Activated CD4-positive, alpha-beta memory T cell treated with anti-CD3 and anti-CD28 coated beads for 36 hours (primary cell): ENCODE measurements at places on chromosomes 11 and 22. TPM values are rescaled to one million over a fixed set of nuclear protein-coding genes. Genes with fewer than 3 reads are reported as not detected.

The CNIH2 gene
- total RNA-seq: 0.39 TPM

The TMEM191B gene
- total RNA-seq: not detected

The NTM gene
- not detected for total RNA-seq

The PRR33 gene
- not detected for total RNA-seq

GRCh38 chr11:126280595-126280994 is 2.3 kb upstream of the TIRAP start:
- H3K27ac ChIP-seq: peak overlapping the region; percentile 38
- no peak overlapping the region for H3K4me3 ChIP-seq
- DNase-seq: no peak
- peaks cover 37% of the 10 kb centered on the region for H3K4me1 ChIP-seq

DNA sequence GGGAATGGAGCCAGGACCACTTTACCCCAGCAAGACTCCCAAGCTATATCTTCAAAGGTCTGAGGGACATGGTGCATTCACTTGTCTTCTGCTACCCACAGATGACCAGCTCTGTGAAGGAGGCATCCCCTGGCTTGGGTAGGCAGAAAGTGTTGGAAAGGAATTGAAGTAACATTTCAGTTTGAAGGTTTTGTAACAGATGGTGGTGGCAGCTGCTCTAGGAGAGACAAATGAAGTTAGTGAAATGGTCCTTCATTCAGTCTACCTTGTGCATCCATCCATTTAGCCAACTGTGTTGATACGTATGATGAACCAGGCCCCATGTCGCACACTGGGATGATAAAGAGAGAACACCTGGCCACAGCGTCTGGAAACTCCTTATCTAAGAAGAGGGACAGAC is 140.5 kb downstream of the COMMD9 start:
- peaks cover 10% of the 10 kb centered on the region for H3K4me1 ChIP-seq
- H3K4me3 ChIP-seq: no peak overlapping the region
- peaks cover 6% of the 10 kb centered on the region for H3K27me3 ChIP-seq
- no peak for DNase-seq

DNA sequence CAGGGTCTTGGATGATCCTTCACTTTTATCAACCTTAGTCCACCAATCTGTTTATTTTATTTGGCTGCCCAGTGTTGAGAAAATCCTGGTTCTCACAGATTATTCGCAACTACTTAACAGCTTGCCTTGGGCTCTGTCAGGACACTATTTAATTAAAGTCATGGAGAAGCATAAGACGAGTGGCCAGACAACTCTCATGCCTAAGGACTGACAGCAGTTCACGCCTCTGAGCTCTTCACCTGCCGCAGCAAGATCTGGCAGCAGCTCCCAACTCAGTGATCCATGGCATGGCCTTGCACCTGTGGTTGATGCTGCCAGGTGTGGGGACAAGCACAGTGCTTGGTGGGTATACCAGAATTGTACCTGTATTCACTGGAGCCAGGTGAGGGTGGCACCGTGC is 37.8 kb downstream of the HIRA start:
- H3K27ac ChIP-seq: no peak overlapping the region
- H3K27me3 ChIP-seq: no peaks in the 10 kb centered on the region
- peaks cover 28% of the 10 kb centered on the region for H3K36me3 ChIP-seq
- H3K4me3 ChIP-seq: no peak overlapping the region
- H3K4me1 ChIP-seq: no peaks in the 10 kb centered on the region

DNA sequence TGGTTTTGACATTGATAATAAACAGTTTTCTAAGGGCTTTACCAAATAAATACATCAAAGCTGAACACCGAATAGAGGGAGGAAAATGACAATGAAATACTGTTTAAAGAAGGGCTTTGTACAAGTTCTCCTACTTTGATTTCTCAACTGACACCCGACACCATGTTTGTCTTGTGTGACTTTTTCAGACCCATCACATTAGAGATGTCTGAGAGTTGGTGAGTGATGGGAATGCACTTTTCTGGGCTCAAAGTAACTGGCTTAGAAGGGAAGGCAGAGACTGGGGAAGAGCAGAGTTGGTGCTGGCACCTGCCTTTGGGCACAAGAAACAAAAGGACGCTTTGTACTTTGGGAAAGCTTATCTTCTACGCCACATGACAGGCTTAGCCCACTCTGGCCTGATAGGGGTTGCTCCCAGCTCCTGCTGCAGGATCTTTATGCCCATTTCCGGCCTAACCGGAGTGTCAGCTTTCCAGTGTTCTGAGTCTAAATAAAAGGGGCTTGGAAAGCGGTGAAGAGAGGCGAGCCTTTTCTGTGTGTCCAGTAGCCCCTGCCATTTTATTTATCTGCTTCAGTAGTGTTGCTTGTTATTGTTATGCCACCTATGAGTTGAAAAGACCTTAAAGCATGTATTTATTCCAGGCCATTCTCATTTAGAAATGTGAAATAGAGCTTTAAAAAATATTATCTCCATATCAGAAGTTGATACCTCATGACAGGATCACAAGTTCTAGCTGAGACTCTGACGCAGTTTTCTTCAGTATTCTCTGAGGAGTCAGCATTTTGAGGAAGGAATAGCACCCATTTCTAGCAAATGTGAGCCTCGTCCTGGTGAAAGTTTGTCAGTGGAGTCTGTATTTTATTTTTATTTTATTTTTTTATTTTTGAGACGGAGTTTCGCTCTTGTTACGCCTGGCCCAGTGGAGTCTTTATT is 24.2 kb downstream of the KREMEN1 start:
- DNase-seq: no peak
- H3K36me3 ChIP-seq: no peaks in the 10 kb centered on the region
- H3K27me3 ChIP-seq: peaks cover under 1% of the 10 kb centered on the region
- H3K4me3 ChIP-seq: no peak overlapping the region
- H3K4me1 ChIP-seq: no peaks in the 10 kb centered on the region
- no peak overlapping the region for H3K27ac ChIP-seq
